ENCODE measurements at places on chromosomes 4 and X.

- DNase-seq, result no peak
Measured at GRCh38 chr4:25903900-25904747, 9.9 kb upstream of the SMIM20 start.

GRCh38 chr4:92235731-92236130 is 68.0 kb upstream of the GRID2 start:
- no peak for DNase-seq

GRCh38 chr4:167176723-167177367 is 57.4 kb downstream of the SPOCK3 start:
- no peak for DNase-seq

GRCh38 chr4:147955827-147956558 is 224.1 kb downstream of the ARHGAP10 start:
- DNase-seq, result no peak

GRCh38 chrX:20680998-20681397 is 414.3 kb upstream of the RPS6KA3 start:
- DNase-seq, result no peak

Measured in stimulated activated CD4-positive, alpha-beta T cell treated with anti-CD3 and anti-CD28 coated beads, Interleukin-12 subunit alpha, Interleukin-12 subunit beta, amount 100 ng/mL, for 24 hours (primary cell).